ENCODE measurements at places on chromosomes 2 and 18.

- no peak for DNase-seq
Measured at GRCh38 chr2:208175840-208176153, 12.4 kb upstream of the CRYGA start.

- no peak for DNase-seq
Measured at GRCh38 chr2:42009657-42010580, 37.9 kb upstream of the PKDCC start.

GRCh38 chr18:75220551-75221355 lies 10.2 kb downstream of the TSHZ1 start:
- DNase-seq: no peak

GRCh38 chr2:175707322-175707721 lies 294.7 kb downstream of the LNPK start:
- no peak for DNase-seq

GRCh38 chr2:101379091-101379490 lies 8.2 kb downstream of the CREG2 start:
- DNase-seq: no peak

- DNase-seq: no peak
Measured at GRCh38 chr2:237276716-237277490, 137.1 kb downstream of the COL6A3 start.

DNA sequence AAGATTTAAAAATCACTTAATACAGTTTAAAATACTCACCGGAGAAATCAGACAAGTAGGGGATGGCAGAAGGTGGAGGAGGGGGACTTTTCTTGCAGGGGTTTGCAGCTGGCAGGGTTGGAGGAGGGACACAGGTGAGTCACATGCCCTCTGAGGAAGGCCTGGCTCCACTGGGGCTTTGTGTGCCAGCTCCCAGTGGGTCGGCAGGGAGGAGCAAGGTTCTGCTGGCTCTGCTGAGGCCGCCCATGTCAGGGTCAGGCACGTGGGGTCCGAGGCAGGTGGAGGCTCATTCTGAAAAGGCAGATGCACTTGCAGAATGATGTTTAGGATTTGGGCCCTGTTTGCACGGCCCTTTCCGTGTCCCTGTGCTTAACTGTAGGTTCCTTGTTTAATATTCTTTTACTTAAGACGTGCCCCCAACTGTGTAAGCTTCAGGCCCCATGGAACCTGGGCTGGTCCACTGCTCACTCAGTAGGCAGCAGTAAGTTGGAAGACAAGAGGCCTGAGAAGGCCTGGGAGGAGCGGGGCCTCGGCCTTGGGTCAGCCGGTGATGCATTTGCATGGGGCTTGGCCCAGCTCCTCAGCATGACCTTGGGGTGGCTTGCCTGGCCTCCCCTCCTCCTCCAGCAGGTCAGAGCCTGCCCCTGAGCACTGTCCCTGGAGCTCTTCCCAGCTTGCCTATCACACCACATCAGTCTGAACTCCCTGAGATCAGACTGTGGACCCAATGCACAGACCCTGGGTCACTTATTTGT lies 141.0 kb downstream of the GLI2 start:
- no peak for DNase-seq

DNA sequence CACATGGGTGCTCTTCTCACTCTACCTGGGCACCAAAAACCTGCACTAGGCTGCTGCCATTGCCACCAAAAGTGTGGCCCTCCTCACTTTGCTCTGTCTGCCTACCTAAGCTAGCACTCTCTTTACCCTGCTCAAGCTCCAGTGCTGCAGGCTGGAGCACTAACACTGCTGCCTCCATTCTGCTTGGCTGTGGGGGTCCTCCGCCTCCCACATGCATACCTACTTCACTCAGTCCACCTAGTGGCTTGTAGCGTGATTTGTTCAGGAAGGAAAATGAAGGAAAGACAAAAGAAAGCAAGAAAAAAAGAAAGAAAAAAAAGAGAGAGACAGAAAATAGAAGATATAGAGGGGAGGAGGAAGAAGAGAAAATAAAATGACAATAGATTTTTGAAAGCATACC lies 1339.4 kb upstream of the CHAC2 start:
- no peak for DNase-seq

- no peak for DNase-seq
Measured at GRCh38 chr2:143083636-143084035, 45.6 kb upstream of the ARHGAP15 start.

DNA sequence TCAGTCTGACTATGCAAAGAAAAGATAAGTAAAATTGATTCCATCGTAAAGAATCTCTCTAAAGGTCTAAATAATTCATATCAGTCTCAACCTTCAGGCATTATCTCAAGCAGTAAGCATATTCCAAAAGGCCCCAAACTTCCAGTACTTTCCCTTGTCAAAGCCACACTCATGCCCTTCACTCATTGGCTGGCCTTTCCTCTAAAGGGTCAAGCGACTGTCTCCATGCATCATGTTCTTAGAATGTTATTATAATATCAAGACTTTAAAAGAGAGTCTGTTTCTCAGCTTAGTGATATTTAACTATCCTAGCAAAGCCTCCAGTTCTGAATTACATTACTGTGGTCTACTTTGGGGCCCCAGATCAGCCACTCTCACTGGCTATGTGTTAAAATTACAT lies 271.3 kb downstream of the MREG start:
- no peak for DNase-seq

GRCh38 chr2:137837830-137838229 lies 126.4 kb upstream of the HNMT start:
- no peak for DNase-seq

- no peak for DNase-seq
Measured at GRCh38 chr18:50839996-50840395, 20.2 kb upstream of the MRO start.
